Stimulated activated CD8-positive, alpha-beta memory T cell treated with anti-CD3 and anti-CD28 coated beads, Interleukin-4, amount 100 ng/mL, for 4 hours (primary cell): ENCODE measurements at places on chromosomes 2 and 18.
A peak's percentile ranks its signal among the peaks of the same experiment; 100 is the strongest.

DNA sequence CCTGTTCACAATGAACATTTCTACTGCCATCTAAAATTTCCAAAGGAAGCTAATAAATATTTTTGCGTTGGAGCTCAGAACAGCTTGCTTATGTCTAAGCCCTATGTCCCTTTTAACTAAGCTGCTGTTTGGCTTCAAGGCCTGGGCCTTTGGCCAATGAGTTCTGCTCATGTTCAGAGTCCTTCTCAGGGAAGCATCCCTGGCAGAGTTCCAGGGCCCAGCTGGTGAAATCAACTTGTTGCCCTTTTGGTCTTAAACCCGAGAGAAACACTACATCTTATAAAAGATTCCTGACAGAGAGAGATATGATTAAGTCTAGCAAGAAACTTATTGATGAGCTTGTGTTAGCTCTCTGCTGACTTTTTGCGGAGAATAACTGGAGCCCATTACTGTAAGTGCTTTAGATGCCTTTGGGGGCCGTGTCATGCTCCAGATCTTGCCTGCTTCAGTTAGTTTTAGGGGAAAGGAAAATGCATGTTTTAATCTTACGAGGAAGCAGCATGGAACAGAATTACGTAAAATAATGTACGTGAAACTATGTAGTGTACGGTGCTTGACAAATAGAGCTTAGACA, 102.5 kb upstream of the NOSTRIN start:
- DNase-seq = no peak

- no peak for DNase-seq
Observed at GRCh38 chr18:24818441-24818840, 358.0 kb downstream of the HRH4 start.

DNA sequence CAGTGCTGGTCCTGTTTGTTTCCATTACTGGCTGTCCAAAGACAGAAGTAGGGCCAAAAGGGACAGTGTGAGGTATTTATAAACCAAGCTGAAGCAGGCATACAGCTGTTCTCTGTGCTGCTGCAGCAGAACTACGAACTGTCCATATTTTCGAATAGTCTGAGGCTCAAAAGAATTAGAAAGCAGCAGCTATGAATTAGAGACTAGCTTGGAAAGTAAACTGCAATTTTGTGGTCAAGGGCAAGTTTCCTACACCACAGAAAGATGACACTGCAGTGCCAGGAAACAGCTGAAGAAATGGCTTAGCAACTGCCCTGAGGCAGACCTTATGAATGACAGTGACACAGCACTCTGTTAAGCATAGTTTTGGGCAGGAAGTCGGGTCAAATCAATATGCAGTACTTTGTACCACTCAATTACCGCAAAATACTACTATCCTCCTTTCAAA, 125.3 kb downstream of the TMEM131 start:
- DNase-seq = peak; percentile 1

- DNase-seq = no peak
Observed at GRCh38 chr2:64763126-64763525, 109.4 kb upstream of the SERTAD2 start.

GRCh38 chr2:128371248-128371630, 52.6 kb upstream of the HS6ST1 start:
- no peak for DNase-seq

DNA sequence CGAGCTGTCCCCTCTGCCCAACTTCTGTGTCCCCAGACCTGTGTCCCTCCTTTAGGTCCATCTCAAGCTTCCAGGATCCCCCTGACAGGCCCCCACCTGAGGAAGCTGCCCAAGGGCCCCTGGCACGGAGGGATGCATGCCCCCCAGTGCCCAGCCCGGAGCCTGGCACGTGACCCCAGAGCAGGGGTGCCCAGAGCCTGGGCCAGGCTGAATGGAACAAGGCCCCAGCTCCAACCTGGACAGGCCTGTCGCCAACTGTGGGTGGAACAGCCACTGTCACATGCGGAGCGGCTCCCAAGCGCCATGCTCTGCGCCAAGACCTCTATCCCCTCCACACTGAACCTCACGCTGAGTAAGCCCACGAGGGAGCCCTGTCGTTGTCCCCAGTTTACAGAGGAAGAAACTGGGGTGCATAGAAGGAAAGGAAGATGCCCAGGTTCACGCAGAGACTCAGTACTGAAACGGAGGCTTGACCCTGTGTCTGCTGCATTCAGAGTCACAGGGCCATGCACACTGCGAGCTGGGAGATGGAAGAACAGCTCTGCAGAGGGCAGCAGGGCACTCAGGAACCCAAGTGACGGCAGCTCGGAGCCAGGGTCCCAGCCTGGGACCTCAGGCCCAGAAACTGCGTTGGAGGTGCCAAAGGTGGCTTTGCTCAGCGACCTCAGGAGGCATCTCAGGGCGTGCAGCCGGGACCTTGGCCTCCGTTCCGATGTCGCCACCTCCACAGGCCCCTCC, 5.5 kb upstream of the ECEL1 start:
- DNase-seq = no peak

DNA sequence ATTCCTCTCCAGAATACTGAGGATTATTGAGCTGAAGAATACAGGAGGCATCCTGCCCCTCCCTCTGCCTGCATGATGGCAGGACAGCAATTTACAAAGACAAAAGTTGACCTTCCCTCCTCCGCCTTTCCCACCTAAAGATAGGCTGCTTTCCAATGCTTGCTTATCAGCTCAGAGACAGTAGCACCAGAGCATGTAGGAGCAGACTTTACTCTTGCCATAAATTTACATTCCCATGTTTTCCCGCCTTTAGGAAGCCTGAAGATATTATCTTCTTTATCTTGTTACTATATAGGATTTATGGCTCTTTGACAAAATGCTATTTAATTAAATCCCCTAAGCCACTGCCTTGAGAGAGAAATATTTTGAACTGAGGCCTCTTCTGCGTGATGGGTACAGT, 135.6 kb upstream of the HNMT start:
- DNase-seq = no peak

GRCh38 chr18:10401521-10401920, 52.9 kb upstream of the APCDD1 start:
- no peak for DNase-seq

DNA sequence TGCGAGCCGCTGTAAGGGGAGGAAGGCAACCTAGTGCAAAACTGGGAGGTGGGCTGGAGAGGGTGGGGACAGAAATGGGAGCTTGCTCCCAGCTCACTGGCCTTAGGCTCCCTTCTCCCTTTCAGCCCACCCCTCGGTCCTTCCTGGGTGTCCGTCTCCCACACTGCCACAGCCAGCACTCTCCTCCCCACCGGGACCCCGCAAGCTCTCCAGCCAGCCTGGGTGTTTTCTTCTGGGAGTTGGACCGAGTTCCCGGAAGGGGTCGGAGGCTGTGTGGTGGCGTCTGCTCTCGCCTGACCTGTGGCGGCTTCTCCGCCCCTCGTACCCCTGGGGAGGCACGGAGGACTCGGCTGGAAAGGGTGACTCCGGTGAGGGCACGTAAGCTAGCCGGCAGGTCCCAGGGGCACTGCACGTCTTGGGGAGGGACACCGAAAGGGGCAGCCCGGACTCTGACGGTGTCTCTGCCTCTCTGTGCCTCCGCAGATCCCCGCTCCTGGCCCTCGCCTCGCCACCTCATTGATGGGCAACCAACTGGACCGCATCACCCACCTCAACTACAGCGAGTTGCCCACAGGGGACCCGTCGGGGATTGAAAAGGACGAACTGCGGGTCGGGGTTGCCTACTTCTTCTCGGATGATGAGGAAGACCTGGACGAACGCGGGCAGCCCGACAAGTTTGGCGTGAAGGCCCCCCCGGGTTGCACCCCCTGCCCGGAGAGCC, 1.1 kb downstream of the LRATD1 start:
- DNase-seq = no peak

DNA sequence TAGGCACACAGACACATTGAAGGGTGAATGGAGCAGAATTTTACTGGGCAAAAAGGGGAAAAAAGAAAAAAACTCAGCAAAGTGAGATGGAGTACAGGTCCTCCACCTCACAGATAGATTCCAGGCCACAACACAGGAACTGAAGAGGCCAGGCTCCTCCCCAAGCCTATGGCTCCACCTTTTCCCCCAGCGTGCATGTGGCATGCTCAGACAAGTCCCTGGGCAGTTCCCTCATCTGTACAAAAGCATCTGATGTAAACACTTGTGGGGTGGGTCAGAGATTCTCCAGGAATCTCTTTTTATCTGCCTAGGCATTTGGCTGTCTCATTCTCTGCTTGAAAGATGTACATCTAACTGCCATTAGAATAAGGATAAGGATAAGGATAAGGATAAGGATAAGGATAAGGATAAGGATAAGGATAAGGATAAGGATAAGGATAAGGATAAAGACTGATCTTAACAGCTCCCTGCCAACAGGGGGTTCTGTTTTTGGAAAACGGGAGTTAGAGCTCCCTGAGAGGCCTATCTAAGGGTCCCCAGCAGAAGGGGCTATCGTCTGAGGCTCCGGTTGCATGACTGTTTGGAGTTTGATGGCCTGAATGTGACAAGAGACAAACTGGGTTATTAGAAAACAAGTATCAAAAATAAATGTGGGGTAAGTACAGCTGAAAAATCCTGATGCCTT, 17.2 kb upstream of the ASXL3 start:
- DNase-seq = no peak

- peak; percentile 37 for DNase-seq
Observed at GRCh38 chr2:240624950-240625621, at the start of gene GPR35. Gene GPR35, plus strand, starts transcription at chr2:240625480. Its CDS starts 4,473 bp downstream, at chr2:240629953.

- DNase-seq = no peak
Observed at GRCh38 chr2:55482186-55482884, 37.2 kb upstream of the CFAP36 start.

DNA sequence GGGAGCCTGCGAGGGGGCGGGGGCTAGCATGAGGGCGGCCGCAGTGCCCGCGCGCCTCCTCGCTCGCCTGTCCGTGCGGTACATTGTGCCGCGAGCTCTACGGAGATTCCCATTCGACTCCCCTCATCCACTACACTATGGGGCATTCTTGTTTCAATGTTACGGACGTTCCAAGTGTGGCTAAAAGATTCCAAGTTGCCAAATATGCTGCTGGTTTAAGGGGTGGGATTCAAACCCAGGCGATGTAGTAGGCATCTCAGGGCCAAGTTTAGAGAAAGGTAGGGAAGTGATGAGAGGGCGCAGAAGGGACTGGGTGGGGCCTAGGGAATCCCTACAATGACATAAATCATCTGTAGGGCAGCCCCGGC, 10.0 kb upstream of the CRYBA2 start:
- DNase-seq = no peak

DNA sequence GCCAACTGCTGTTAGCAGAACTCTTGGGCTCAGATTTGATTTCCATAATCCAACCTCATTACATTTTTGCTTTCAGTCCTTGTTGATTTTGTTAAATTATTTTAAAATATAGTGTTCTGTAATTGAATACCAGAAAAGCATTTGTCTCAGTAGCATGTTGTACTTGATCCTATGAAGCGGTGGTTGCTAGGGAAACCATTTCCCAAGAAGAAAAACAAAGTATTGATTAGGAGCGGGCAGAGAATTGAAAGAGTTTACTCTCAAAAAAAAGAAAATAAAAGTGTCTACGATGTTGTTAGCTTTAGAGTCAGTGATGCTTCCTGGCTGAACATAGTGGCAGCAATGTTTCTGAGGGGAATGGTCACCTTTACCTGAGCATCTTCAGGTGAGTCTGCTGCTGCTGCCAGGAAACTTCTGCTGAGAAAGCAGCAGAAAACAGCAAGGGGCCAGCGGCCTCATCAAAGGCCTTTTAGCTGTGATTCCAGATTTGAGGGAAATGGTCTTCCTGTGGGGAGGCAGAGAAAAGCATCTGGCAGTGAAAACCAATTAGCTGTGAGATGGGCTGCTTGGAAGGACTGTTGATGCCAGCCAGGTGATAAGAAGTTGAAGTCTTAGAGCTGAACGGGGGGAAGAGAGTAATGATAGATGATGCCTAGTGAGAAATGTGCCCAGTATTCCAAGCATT, 37.1 kb downstream of the CRIM1 start:
- no peak for DNase-seq

- DNase-seq = no peak
Observed at GRCh38 chr2:140851258-140851981, 1279.4 kb downstream of the LRP1B start.

GRCh38 chr2:9703085-9703678, 72.4 kb upstream of the YWHAQ start:
- peak; percentile 78 for DNase-seq

DNA sequence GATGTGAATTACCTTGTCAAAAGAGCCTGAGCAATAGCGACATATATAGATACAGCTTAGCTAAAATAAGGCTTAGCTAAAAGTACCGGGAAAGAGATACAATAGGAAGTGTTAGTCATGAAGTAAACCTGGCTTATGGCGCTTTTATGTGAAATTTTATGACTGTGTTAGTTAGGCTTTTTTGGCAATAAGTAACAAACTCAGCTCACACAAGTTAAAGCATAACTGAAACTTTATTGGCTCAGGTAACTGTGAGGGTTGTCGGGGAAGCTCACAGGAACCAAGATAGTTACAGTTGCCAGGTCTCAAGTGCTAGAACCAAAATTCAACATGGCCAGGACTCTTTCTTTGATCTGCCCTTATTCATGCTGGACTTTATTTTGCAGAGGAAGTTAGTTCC, 925.0 kb upstream of the GYPC start:
- no peak for DNase-seq

- no peak for DNase-seq
Observed at GRCh38 chr2:128591022-128591860, 272.6 kb upstream of the HS6ST1 start.

DNA sequence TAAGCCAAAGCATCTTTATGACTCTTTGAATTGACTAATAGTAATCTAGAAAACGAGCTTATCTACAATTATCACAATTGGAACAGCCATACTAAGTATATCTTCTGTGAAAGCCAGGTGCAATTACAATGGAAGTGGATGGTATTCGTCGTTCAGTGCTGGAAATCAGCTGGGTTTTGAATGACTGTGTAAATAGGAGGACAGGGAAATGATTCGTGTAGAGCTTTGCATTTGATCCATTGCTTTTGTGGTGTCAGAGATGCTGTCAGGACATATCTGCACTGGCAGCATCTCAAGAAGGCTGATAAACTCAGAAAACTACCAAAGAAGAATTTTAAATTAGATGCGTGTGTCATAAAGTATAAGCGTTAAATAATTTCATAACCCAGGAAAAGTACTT, 187.1 kb downstream of the ZNF407 start:
- no peak for DNase-seq

DNA sequence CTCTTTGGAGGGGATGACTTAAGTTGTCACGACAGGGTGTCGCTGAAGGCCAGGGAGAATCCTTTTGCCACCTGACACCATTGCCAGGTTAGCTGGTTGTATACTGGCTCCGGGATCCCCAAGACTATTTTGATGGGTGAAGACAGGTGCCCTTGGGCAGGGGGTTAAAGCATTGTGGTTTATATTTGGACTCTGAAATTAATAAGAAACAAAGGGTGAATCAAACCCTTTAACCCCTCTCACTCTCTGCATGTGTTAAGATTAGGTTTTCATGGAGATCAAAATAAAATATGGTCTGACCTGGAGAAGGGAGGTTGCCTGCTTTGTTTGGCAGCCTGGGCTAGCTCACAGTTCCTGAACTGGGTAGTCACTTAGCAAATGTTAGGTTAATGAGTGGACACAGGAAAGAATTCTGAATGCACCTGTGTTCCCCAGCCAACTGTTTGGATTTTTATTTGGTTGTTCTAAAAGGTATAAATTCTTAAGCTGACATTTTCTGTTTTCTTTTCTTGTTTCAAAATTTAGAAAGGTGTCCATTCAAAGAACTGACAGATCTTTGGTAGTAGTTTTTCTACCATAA, 301.7 kb downstream of the KCNS3 start:
- no peak for DNase-seq
